Ovary (tissue), 10 donors: ENCODE measurements at places on chromosomes 11 and 22. TPM values are rescaled to one million over a fixed set of nuclear protein-coding genes. Genes with fewer than 3 reads are reported as not detected.

GRCh38 chr22:17035246-17035645, 27.2 kb upstream of the GAB4 start:
- H3K27me3 ChIP-seq = no peaks in the 10 kb centered on the region
- no peak overlapping the region for H3K27ac ChIP-seq
- H3K4me1 ChIP-seq = peaks cover 2% of the 10 kb centered on the region
- no peak overlapping the region for H3K4me3 ChIP-seq

Gene PDGFD
- total RNA-seq = 131 TPM

Gene PLXNB2
- 274 TPM for total RNA-seq

DNA sequence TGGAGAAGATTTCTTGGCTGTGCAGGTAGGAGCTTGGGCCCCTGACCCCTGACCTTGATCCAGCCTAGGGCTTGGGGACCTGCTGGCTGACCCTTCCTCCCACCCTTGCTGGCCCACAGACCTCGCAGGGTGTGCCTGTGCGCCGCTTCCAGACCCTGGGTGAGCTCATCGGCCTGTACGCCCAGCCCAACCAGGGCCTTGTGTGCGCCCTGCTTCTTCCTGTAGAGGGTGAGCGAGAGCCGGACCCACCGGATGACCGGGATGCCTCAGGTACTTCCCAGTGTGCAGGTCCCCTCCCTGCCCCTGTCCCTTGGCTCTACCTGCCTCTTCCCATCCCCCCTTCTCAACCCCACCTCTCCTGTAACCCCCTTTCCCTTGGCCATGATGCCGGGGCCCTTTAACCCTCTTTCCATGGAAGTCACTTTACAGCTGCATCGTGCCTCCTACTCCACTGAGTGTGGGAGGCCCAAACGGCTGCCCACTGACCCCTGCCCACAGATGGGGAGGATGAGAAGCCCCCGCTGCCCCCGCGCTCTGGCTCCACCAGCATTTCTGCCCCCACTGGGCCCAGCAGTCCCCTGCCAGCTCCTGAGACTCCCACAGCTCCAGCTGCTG, 3.8 kb downstream of the INPPL1 start:
- H3K4me1 ChIP-seq = peaks cover 7% of the 10 kb centered on the region
- no peak overlapping the region for H3K27ac ChIP-seq
- peak; percentile 30 for DNase-seq
- no peaks in the 10 kb centered on the region for H3K27me3 ChIP-seq

Gene RHOG
- total RNA-seq = 39.5 TPM

DNA sequence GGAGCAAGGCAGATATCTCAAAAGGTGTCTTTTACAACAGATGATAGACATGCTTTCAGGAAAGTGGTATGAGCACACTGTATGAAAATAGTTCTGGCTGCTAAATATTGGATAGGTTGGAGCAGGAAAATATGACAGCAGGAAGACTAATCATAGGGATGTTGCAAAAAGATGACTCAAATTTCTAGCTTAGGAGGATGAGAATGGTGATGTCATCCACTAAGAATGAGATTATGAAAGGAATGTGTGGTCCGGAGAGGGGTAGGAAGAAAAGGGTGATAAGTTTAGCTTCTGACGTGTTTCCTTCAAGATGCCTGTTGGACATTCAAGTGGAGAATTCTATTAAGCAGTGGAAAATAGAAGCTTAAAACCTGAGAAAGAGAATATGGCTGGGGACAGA, 46.4 kb downstream of the RCN1 start:
- no peaks in the 10 kb centered on the region for H3K36me3 ChIP-seq
- H3K4me3 ChIP-seq = no peak overlapping the region
- H3K4me1 ChIP-seq = no peaks in the 10 kb centered on the region
- no peaks in the 10 kb centered on the region for H3K27me3 ChIP-seq
- no peak overlapping the region for H3K27ac ChIP-seq

GRCh38 chr22:44920183-44920582, 89.6 kb downstream of the PHF21B start:
- H3K27ac ChIP-seq = no peak overlapping the region
- no peaks in the 10 kb centered on the region for H3K4me1 ChIP-seq
- H3K4me3 ChIP-seq = no peak overlapping the region
- H3K36me3 ChIP-seq = no peaks in the 10 kb centered on the region
- no peaks in the 10 kb centered on the region for H3K27me3 ChIP-seq

GRCh38 chr22:29710922-29711593, 8.7 kb upstream of the CABP7 start:
- no peaks in the 10 kb centered on the region for H3K4me1 ChIP-seq
- DNase-seq = no peak
- no peaks in the 10 kb centered on the region for H3K27me3 ChIP-seq
- no peaks in the 10 kb centered on the region for H3K36me3 ChIP-seq

Gene ALG8
- 22.6 TPM for total RNA-seq

DNA sequence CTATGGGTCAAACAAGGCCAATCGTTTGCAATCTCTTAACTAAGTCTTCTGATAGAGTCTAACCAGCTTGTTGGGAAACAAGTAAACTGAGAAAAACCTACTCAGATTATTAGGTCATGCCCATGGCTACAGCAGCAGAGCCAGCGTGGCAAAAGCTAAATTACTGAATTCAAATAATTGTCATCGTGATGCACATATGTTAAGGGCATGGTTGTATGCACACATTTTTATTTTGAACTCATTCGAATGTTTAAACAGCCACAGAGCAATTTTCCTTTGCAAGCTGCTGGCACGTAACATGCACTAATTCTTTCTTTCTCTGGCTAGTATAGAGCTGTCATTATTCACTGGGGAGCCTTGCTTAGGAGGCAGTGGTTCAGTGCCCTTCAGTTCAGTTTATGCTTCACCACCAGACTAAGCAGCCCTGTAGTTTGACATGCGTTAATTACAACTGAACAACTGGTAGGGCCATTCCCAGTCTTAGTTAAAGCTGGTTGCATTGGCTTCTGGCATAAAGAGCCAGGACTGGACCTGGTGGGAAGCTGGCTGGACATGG, 396.4 kb downstream of the METTL15 start:
- H3K27me3 ChIP-seq = no peaks in the 10 kb centered on the region
- no peaks in the 10 kb centered on the region for H3K4me1 ChIP-seq
- no peak for DNase-seq
- H3K4me3 ChIP-seq = no peak overlapping the region

GRCh38 chr11:128919216-128919615, 23.5 kb downstream of the TP53AIP1 start:
- no peak overlapping the region for H3K27ac ChIP-seq
- DNase-seq = no peak
- no peaks in the 10 kb centered on the region for H3K4me1 ChIP-seq
- no peaks in the 10 kb centered on the region for H3K36me3 ChIP-seq

DNA sequence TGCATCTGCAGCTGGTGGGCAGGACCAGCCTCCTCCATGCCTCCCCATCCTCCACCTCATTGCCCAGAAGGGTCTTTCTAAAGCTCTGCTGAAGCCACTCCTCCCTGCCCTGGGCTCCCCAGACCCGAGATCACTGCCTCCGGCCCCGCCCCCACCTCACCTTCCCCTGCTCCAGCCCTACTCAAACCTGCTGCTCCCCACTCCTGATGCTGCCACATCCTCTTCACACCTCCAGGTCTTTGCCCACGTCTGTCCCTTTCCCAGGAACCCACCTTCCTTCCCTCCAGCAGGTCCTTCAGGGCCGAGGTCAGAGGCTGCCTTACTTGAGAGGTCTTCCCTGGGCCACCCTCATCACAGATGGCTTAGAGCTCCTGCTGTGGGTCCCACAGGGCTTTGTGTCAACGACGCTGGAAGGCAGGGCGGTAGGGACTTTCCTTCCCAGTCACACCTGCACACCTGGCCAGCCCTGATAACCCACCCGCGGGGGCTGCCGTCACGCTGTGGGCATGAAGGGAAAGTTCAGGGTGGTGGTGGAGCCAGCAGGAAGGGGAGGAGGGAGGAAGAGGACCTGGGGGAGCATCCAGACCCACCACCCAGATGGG, 11.9 kb downstream of the WNT7B start:
- H3K4me3 ChIP-seq = no peak overlapping the region
- no peaks in the 10 kb centered on the region for H3K4me1 ChIP-seq
- no peak overlapping the region for H3K27ac ChIP-seq
- no peaks in the 10 kb centered on the region for H3K27me3 ChIP-seq
- DNase-seq = no peak

- no peak overlapping the region for H3K27ac ChIP-seq
- no peak overlapping the region for H3K4me3 ChIP-seq
- H3K4me1 ChIP-seq = peaks cover 22% of the 10 kb centered on the region
- H3K27me3 ChIP-seq = no peaks in the 10 kb centered on the region
- DNase-seq = no peak
Measured at GRCh38 chr22:23382428-23383218, 197.5 kb downstream of the IGLL1 start.

- peaks cover 6% of the 10 kb centered on the region for H3K4me1 ChIP-seq
- no peaks in the 10 kb centered on the region for H3K36me3 ChIP-seq
- no peak for DNase-seq
Measured at GRCh38 chr22:20464912-20465758, 27.5 kb upstream of the SCARF2 start.
